Fibroblast of villous mesenchyme (primary cell): ENCODE measurements at places on chromosomes 1 and 21.

DNA sequence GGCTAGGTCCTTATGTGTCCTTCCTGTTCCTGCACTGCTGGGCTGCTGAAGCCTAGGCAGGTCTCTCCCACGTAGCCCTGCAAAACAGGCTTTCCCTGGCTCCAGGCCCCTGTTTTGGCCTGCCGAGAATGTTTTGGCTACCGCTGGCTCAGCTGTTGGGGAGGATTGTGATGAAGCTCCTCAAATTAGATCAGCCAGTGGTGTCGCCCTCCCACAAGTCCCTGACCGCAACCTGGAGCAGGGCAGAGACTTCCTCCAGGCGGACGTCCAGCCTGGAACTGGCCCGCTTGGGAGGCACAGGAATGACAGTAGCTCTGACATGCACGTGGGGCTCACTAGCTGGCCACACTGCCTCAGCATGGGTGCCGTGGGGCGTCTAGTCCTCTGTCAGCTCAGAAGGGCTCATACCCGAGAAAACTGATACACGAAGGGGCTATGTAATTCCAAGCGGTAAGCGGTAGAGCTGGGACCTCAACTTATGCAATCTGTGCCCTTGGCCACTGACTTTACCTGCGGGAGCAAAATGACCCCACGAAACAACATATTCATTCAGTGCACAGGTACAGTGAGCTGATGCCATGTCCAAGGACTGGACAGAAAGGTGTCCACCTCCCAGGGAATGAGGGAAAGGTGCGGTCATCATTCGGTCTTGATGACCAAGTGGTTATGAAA, 26.6 kb downstream of the DHRS3 start:
- DNase-seq = peak; percentile 87

DNA sequence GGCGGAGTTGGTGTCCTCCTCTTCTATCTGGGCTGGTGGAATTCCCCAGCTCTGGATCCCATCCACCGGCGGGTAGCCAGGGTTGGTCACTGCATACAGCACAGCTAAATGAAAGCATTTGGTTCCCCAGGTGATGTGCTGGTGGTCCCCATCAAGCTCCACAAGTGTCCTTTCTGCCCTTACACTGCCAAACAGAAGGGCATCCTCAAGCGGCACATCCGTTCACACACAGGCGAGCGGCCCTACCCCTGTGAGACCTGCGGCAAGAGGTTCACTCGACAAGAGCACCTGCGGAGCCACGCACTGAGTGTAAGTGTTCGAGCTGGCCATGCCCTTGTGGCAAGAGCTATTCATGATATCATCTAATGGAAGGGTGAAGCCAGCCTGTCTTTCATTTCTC, 15.9 kb downstream of the ZBTB8B start:
- no peak for DNase-seq

DNA sequence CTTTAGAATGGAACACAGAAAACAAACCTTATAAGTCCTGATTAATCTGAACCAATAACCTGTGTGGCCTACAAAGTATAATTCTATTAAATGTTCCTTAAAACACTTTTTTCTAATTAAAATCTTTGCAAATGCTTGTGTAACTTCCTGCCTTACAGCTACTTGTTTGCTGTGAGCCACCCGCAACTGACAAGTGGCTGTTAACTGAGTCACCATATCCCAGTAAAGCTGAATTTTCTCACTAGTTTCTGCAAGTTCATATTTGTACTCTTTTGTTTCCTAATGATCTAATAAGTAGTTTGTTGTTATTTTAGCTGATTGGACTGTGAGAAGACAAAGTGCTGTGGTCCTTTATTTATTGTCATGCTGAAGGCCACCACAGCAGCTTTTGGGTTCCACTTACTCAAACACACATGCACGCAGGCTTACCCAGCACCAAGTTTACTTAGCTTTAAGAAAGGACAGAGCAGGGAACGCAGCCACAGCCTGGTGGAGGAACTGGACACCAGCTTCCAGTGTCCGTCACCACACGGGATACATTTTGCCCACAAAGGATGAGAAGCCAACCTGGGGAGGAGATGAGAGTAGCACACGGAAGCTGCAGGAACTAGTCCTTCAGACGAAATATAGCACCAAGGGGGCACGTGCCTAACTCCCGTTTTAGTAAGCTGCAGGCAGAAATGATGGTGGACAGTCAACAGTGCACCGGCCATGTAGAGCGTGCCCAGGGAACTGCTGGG, 47.8 kb downstream of the LCA5L start:
- DNase-seq = no peak

- DNase-seq = no peak
These were observed 65.7 kb downstream of the SETD4 start for GRCh38 chr21:35994613-35995012.

DNA sequence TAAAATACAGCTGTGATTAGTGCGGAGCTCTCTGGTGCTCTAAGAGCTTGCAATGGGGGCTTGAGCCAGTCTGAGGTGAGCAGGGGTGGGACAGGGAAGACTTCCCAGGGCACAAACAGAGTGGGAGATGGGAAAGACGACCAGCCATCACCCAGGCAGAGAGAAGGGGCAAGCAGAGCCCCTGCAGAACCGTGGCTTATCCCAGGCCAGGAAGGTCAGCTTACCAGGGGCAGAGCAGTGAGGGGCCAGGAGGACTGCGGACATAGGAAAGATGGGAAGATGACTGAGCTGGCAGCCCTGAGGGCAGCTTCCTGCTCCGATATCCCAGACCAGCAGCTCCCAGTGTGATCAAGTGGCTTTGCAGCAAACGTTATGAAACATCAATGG, 55.4 kb upstream of the IFFO2 start:
- no peak for DNase-seq

GRCh38 chr1:163068716-163069115, 445 bp upstream of the RGS4 start:
- peak; percentile 29 for DNase-seq

DNA sequence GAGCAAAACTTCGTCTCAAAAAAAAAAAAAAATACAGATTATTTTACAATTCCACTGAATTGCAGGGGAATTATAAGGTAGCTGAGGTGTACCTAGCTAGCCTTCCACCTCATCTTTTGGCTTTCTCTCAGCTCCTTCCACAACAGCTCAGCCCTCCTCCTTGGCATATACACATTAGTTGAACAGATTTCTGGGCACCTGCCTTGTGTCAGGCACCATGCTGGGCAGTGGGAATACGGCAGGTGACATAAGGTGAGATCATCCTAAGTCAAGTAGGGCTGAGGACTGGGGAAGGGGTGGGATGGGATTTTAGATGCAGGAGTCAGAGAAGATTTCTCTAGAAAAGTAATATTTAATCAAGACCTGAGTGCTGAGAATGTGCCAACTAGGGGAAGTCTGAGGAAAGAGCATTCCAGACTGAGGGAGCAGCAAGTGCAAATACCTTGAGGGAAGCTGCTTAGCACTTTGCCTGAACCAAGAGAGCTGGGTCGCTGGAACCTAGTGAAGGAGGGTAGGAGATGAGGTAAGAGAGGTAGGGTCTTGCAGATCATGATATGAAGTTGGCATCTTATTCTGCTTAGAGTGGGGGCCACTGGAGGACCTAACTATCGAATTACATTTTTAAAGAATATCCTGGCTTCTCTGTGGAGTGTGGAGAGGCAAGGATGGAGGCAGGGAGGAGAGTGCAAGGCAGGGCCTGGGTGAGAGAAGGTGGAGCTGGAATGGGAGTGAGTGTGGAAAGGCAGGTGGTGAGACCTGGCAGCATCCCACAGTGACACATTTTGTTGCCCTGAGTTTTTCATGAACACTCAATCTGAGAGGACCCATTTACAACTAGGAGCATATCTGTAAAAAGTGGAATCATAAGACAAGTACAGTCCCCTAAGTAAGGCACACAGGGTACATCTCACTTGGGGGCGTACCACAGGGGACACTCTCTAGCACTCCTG, 28.2 kb downstream of the LAMC2 start:
- no peak for DNase-seq

GRCh38 chr1:22635436-22635835, 992 bp upstream of the C1QA start:
- no peak for DNase-seq

DNA sequence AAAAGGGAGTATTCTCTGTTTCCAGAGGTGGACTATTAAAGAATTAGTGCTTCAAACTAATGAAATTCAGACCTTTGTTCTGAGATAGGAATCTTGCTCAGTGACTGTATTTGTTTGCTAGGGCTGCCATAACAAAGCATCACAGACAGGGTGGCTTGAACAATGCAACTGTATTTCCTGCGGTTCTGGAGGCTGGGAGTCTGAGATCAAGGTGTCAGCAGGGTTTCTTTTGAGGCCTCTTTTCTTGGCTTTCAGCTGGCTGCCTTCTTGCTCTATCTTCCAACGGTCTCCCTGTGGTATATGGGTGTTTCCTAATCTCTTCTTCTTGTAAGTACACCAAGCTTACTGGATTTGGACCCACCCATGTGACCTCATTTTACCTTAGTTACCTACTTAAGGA, 264.6 kb upstream of the PROX1 start:
- DNase-seq = no peak

DNA sequence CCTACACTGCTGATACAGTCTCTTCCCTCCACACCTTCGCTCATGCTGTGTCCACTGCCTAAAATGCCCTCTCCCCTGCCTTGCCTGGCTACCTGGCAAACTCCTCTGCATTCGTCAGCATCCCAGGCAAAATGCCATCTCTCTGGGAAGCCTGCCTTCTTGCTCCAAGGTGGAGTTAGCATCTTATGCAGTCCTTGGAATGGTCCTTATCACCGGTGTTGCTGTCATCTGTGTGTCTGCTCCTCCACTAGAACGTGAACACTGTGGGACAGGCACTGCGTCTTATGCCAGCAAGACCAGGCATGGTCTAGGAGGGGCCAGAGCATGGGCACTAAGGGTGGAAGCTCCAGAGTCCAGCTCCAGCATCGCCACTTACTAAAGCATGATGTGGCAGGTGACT, 211.8 kb downstream of the MATN1 start:
- no peak for DNase-seq

- DNase-seq = no peak
These were observed 39.2 kb upstream of the LRRC8D start for GRCh38 chr1:89781494-89782126.

DNA sequence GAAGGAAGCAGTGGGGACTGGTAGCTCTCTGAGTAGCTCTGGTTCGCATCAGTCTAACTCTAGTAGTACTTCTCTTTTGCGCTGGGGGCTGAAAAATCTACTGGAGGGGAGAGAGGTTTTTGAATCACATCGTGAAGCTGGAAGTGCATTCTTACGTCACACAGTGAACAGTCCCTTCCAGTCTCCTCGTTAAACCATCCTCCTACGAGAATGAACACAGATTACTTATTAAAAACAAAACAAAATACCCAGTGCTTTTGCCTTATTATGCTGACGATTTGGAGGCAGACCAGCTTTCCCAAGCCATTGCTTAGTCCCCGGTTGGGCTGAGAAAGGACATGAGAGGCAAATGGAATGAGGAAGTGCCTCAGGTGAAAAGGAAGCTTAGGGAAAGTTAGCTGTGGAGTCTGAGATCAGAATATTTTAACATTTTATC, 16.1 kb downstream of the HUNK start:
- no peak for DNase-seq

GRCh38 chr1:74971982-74972381, 162.2 kb upstream of the LHX8 start:
- no peak for DNase-seq

- no peak for DNase-seq
These were observed 1.1 kb downstream of the GPR25 start for GRCh38 chr1:200873671-200874397.

DNA sequence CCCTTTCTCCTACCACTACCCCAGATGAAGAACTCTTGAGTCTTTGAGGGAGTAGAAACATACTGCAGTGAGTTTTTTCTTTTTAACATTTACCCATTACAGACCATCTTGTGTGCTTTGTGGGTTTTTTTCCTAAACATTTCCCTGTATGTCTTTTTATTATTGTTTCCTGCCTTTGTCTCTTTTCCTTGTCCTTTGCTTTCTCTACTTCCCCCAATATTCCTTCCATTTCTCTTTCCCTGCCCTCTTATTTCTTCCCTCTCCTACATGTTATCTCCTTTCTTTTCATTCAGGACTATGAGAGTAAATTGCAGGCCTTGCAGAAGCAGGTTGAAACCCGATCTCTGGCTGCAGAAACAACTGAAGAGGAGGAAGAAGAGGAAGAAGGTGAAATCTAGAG, 79.1 kb upstream of the PGD start:
- DNase-seq = no peak
